ENCODE measurements at places on chromosomes 7 and 10. TPM values are rescaled to one million over a fixed set of nuclear protein-coding genes. Genes with fewer than 3 reads are reported as not detected.

Gene PTPRZ1
- not detected for total RNA-seq

Gene CPA2
- not detected for total RNA-seq

DNA sequence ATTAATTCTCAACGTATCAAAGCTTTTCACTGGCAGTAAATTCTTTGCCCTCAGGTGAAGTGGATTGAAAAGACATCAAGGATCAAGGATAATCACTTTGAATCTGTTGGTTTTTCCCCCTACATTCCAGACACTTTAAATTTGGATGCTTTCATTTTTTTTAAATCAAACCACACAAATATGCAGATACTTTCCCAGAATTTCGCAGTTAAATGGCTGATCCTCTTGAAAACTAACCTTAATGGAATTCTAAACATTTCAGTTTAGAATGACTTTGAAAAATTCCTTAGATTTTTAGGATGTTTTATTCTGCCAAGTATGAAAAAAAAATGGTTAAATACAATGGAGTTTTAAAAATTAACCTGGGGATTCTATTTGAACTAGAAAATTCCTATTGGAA is 325.9 kb downstream of the GFRA1 start:
- H3K27me3 ChIP-seq, result no peaks in the 10 kb centered on the region
- H3K4me3 ChIP-seq, result no peak overlapping the region
- no peak for DNase-seq
- no peak overlapping the region for H3K27ac ChIP-seq
- no peaks in the 10 kb centered on the region for H3K36me3 ChIP-seq
- H3K4me1 ChIP-seq, result no peaks in the 10 kb centered on the region

- no peaks in the 10 kb centered on the region for H3K36me3 ChIP-seq
- H3K4me1 ChIP-seq, result no peaks in the 10 kb centered on the region
- no peak for DNase-seq
- no peak overlapping the region for H3K27ac ChIP-seq
- no peak overlapping the region for H3K4me3 ChIP-seq
These were observed 144.7 kb downstream of the NRP1 start for GRCh38 chr10:33189808-33190207.

DNA sequence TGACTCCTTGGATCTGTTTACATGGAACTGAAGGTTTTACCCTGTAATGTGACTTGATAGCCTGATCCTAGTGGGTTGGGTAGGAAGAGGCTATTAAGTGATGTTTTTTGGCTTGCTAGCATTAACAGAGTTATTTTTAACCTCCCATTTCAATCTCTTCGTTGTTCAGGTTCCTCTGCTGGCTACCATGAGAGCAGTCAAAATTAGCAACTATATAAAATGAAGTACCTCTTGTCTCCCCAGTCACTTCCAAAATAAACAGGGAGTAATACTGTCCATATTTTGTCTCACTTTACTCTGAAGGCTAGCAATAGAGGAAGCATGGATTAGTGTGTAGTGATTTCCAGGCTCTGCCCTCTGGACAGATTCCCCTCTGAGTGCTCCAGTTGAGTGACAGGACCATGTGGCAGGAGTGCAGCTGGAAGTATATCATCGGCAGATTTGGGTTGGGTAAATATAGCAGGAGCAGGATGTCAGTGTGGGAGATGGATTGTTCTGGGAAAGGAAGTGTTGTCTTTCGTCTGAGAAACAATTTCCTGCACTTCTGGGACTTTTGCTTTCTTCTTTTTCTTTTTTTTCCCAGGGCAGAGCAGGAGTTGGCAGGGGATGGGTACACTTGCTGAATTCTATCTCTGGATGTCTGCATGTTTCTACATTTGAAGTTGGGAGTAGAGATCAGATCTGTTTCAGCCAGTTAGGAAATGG is 35.2 kb downstream of the GBF1 start:
- no peaks in the 10 kb centered on the region for H3K27me3 ChIP-seq
- no peak for DNase-seq
- H3K4me1 ChIP-seq, result peaks cover 52% of the 10 kb centered on the region
- peaks cover 4% of the 10 kb centered on the region for H3K36me3 ChIP-seq

Measured in activated CD8-positive, alpha-beta T cell treated with anti-CD3 and anti-CD28 coated beads for 36 hours (primary cell).